NCI-H510A (cell line): ENCODE measurements at places on chromosomes 7 and 10.

DNA sequence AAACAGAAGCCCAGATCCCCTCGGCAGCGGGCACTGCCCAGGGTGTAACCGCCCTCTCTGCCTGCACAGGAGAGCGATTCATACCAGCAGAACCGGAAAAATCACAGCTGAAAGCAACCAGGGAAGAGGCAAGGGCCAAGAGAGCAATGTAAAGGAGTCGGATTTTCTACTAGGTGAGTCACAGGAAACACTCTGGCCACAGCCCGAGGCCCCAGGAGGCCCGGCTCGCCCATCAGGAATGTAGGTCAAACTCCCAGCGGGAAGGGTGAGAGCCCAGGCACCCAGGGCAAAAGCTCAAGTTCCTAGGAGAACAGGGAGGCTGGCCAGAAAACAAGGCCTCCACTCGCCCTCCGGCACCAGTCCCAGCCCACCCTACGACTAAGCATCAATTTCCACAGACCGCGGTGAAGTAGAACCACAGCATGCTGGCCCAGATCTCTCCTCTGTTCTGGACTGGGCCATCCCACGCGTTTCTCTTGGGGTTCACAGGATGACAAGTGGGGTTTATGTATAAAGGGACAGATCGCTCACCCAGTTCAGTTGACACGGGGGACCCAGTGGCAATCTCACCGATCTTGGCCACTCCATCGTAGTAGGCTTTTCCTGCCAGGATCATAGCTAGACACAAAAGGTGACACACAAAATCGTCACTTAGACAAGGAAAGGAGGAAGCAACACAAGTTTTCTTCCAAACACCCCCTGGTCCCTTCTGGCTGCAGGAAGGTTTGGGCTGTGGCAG, 46.2 kb downstream of the BAIAP2L1 start:
- DNase-seq = no peak

- no peak for DNase-seq
Measured at GRCh38 chr10:103872137-103872931, 17.0 kb upstream of the SH3PXD2A start.

- DNase-seq = no peak
Measured at GRCh38 chr10:74373059-74373458, 222.0 kb downstream of the ADK start.

GRCh38 chr10:94785211-94785610, 22.7 kb downstream of the CYP2C19 start:
- no peak for DNase-seq

- DNase-seq = no peak
Measured at GRCh38 chr10:93147281-93147680, 73.6 kb downstream of the CYP26A1 start.

DNA sequence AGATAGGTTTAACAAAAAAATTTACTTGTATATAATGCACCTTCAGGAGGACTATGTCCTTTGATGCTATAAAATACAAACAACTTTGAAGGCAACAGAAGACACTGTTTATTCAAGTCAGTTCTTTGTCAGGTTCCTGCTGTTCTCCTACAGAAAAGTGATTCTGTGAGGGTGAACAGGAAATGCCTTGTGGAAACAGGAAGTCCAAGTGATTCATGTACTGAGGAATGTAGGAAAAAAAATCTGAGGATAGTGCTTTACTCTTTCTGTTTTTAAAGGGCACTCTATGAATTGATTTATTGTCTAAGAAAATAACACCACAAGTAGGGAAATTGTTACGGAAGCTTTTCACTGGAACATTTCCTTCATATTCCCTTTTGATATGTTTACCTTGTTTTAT, 171.9 kb downstream of the HDAC9 start:
- no peak for DNase-seq

GRCh38 chr7:149180722-149181449, 14.5 kb upstream of the ZNF282 start:
- DNase-seq = no peak
